ENCODE measurements at places on chromosomes 5 and 9.

GRCh38 chr5:139394123-139394653 lies 716 bp downstream of the PROB1 start:
- DNase-seq, result no peak

DNA sequence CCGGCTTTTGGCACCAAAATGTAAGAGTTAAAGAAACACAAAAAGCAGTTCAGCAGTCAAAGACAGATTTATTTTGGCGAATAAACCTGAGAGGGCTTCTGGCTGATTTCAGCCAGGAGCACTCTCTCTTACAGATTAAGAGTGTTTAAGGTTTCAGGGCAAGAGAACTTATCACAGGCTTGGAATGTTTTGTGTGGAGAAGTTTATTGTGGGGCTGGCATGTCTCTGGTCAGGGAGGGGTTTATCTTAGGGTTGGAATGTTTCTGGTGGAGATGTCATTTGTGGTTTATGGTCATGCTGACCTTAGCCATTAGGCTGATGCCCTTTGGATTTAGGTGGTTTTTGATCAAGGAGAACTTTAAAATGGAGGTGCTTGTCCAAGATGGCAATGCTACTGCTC lies 622.3 kb upstream of the PTPRD start:
- no peak for DNase-seq

GRCh38 chr5:14718778-14719177 lies 54.3 kb downstream of the OTULIN start:
- no peak for DNase-seq

- no peak for DNase-seq
These were observed 157.0 kb upstream of the RASA1 start for GRCh38 chr5:87110721-87111120.

GRCh38 chr5:71677977-71678376 lies 41.1 kb upstream of the CARTPT start:
- no peak for DNase-seq

DNA sequence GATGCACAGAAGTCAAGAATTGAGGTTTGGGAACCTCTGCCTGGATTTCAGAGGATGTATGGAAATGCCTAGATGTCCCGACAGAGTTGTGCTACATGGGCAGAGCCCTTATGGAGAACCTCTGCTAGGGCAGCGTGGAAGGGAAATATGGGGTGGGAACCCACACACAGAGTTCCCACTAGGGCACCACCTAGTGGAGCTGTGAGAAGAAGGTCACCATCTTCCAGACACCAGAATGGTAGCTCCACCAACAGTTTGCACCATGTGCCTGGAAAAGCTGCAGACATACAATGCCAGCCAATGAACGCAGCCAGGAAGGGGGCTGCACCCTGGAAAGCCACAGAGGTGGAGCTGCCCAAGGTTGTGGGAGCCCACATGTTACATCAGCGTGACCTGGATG lies 104.5 kb downstream of the STK32A start:
- DNase-seq, result no peak

DNA sequence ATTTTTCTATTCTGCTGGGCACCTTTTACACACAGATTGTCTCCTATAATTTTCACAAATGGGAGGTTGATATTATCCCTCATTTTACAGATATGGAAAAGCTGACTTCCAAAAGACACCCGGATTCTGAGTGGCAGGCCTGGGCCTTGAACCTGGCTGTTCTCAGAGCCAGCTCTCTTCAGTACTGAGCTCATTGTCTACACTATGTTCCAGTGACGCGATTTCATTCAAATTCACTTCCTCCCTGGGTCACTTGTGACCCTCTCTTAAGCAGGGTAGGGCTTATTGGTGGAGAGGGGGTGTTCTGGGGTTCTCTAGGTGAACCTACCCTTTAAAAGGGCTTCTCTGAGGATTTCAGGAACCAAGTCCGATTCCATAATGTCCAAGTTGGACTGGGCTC lies 70.2 kb downstream of the ANKRD33B start:
- DNase-seq, result no peak

DNA sequence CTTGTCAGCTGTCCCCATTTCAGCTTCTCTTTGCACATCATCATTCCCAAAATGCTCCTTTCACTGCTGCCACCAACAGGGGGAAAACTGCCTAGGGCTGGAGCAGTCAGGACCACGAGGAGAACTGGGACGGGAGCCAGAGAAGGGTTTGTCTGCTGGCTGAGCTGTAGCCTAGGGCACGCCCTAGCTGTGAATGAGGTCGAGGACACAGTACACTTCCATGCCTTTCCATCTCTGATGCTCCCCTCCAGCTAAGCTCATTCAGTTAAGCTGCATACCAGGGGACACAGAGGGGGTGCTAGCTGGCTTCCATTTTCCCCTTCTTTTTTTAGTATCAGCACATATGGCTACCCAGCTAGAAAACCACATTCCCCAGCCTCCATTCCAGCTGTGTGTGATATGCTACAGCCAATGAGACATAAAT lies 64.7 kb downstream of the STK10 start:
- no peak for DNase-seq

- no peak for DNase-seq
These were observed 26.8 kb upstream of the IQGAP2 start for GRCh38 chr5:76376148-76376865.

DNA sequence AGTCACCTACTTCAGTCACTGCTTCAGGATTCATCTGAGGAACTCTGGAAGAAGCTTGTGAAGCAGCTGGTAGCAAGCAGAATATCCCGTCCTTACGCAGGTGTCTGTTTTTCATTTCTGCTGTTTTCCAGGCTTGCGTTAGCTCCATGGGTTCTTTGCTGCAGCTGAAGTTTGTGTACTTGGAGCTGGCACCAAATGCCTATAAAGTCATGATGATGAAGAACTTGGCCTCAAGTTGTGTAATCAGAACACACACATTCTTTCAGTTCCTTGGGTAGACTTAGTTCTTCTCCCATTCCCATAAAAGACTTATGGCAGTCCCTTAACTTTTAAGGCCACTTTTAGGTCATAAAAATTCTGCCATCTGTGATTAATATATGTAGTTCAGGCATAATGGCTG lies 116.7 kb downstream of the LRRC70 start:
- no peak for DNase-seq

DNA sequence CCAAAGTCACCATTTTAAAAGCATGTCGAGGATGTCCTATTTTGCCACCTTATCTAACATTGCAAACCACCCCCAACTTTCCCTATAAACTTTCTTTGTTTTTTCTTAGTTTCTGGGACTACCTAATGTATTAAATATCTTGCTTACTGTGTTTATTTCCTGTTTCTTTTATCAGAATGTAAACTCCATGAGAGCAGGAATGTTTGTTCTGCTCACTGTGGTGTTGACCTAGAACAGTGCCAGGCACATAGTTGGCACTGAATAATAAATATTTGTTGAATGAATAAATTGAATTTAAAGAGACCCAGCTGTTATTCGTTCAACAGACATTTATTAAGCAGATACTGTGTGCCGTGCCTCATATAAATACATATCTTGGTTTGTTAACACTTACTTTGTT lies 35.2 kb downstream of the MACIR start:
- no peak for DNase-seq

DNA sequence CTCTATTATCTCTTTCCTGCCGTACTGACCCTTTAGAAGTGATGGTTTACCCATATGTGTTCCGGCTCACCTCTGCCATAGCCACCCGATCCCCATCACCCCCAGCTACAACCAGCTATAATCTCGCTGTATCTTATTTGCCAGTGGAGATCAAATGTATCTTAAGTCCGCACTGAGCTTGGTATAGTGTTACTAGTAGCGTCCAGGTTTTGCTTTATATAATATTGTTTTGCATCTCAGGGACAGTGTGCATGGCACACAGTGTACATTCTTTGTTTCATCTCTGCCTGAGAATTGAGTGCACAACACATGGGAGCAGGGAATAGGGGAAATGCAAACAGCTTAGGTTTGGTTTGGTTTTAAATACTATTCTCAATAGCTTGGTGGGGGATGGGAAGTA lies 135.8 kb upstream of the SNX2 start:
- no peak for DNase-seq

DNA sequence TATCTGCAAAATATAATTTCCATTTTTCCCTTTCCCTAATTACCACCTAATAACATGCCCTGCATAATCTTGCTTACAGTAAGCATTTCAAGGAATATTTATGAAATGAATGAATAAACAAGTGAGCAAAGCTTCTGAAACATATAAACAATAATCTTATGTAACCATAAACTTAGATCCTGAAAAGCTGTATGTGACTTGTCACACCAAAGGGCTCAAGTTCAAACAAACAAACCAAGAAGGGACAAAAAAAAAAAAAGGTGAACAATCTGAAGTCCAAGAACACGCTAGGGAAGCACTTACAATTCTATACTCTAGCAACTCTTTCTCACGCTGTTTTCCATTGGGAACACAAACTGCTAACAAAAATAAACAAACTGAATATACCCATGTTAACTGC lies 36.3 kb downstream of the PLPP1 start:
- no peak for DNase-seq

Data from T-cell (primary cell).